ENCODE measurements at places on chromosomes 4 and X.

DNA sequence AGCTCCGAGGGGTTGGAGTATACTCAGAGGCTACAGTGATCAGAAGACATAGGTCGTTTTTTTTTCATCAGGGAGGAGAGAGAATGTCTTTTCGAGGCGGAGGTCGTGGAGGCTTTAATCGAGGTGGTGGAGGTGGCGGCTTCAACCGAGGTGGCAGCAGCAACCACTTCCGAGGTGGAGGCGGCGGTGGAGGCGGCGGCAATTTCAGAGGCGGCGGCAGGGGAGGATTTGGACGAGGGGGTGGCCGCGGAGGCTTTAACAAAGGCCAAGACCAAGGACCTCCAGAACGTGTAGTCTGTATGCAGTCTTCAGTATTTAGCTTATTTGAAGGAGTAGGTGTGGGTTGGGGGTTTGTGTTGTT, 500 bp downstream of the GAR1 start:
- DNase-seq: peak; percentile 68

DNA sequence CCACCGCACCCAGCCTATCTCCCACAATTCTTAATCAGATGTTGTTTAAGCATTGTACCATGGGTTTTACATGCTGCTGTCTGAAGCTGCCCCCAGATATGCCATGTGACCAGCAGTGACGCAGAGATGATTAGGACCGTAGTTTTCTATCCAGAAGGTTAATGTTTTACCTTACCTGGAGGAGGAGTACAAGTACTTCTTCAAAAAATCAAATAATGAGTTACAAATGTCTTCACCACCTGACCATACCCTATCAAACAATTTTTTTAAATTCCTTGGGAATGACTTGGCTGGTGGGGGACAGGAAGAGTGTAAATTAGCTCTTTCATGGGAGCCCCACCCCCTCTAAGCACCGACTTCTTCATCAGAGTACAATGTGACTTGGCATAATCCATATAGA, 16.2 kb upstream of the SGMS2 start:
- DNase-seq: no peak

GRCh38 chr4:2927016-2927695, 36.0 kb downstream of the NOP14 start:
- DNase-seq: no peak

GRCh38 chr4:43842594-43842993, 606.0 kb downstream of the KCTD8 start:
- no peak for DNase-seq

DNA sequence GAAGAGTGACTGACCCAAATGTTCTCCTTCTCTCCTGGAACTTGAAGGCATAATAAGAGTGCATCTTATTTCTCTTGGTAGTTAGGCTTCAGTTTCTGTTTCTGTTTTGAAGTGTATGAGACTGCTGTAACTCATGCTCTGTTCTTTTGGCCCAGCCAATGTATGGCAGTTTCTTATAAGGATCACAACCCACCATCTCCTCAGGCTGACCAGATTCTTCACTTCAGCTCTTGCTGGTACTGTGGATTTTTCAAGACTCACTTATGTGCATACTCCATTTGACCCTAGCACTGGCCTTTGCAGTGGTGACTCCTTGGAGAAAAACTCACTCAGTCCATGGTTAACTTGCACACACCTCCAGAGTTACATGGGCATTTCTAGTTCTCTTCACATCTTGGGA, 9.6 kb upstream of the YTHDC1 start:
- DNase-seq: no peak

DNA sequence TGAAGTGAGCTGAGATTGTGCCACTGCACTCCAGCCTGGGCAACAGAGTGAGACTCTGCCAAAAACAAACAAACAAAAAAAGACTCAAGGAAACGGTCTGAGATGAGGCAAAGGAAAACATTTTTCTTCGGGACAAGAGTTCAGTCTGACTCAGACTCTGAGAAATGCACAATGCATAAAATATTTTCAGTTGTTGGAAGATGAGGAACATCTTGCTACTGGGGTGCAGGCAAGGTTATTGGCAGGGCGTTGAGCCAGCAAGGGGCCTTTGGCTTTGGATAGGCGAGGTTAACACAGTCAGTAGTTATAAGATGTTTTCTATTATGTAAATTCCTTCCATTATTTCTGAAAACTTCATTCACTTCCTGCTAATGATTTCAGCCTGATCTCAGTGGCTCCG, 96.1 kb upstream of the VCX start:
- no peak for DNase-seq

- no peak for DNase-seq
Measured at GRCh38 chr4:176654565-176655216, 138.0 kb downstream of the VEGFC start.

- no peak for DNase-seq
Measured at GRCh38 chrX:88603237-88603636, 143.8 kb upstream of the CPXCR1 start.

DNA sequence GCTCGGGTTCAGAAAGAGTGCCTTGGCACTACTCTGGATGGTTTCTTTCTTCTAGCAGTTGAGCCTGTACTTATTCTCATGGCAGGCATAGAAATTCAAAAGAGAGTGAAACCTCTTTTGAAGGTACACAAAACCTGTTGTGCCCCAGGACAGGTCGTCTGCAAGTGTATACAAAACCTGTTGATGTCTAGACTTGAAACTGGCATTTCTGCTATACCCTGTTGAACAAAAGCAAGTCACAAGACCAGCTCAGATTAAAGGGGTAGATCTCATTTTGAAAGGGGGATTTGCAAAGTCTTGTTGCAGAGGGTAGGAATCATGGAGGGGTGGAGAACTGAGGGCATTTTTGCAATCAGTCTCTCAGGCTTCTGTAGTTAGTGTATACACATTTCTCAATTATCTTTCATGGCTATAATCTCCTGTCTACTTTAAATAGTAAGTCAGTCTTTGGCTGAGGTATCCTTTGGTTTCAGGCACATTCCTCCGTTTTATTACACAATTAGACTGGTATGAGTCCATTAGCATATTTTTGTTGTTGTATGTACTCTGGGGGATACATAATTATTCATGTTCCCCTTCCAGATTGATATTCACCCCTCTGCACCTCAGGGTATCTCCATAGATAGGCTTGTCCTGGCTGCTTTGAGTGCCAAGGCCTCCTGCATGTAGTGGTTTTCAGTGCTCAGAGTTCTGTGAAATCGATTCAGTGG, 251.4 kb downstream of the DTHD1 start:
- no peak for DNase-seq

DNA sequence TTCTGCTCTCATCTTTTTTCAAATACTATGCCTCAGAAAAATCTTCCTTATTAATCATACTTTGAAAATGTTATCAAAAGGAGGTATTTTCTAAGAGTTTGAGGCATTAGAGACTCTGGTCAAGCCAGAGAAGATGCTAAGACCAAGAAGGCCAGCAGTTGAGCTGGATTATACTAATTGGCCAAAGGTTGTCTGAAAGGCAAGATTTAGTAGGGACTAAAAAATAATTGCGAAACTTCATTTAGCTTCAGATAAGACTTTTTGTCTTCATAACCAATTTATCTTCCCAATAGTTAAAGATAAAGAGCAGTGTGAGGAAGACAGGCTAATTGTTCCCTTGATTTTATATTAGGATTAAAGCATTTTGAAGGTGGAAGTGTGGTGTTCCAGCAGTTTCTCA, 1412.4 kb upstream of the PCDH7 start:
- no peak for DNase-seq

GRCh38 chr4:112884406-112884805, 165.0 kb upstream of the ANK2 start:
- DNase-seq: no peak

DNA sequence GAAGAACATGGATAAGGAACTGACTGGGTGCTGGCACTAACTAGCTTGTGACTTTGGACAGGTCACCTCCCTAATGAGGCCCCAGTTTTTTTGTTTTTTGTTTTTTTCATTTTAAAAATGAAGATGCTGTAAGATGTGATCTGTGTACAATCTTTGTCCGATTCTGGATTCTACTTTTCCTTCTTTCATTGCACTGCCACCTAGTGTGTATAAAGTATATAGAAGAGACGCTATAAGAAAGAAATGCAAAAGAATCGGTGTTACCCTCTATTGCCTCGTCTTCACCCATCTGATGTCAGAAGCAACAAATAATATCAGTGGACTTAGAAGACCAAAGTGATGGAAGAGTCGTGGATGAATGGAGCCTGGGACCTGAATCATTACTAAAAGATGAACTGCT, 58.6 kb upstream of the P2RY10 start:
- DNase-seq: no peak

DNA sequence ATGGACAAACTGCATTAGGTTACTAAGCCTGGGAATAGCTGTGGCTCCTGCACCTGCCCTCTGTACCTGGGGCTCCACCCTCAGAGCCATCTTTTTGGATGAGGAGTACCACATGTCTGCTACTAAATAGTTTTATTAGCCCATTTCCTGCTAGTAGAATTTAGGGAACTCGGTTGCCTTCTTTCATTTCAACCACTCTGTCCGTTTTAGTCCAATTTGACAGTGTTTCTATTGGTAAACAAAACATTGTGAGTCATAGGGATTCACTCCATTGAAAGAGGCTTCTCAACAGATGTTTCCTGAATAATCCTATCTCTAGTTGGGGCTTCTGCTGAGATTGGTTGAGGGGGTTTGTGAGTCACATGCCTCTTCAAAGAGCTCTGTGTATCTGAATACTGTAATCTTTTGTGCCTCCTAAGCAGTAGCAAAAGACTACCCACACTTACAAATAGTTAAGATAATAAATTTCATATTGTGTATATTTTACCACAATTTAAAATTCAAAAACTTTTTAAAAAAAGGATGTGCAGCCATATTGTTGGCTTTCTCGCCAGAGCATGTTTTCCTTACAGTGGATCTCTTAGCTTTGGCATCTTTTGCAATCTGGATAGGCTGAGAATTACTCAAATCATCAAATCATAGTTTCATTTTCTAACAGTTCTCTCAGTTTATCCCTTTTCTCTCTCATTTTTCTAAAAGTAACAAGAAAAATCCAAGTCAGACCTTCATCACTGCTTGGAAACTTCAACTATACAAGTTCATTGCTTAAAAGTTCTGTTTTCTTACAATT, 9.9 kb downstream of the FAM200B start:
- no peak for DNase-seq

GRCh38 chr4:53656421-53656981, 65.2 kb upstream of the LNX1 start:
- DNase-seq: no peak

DNA sequence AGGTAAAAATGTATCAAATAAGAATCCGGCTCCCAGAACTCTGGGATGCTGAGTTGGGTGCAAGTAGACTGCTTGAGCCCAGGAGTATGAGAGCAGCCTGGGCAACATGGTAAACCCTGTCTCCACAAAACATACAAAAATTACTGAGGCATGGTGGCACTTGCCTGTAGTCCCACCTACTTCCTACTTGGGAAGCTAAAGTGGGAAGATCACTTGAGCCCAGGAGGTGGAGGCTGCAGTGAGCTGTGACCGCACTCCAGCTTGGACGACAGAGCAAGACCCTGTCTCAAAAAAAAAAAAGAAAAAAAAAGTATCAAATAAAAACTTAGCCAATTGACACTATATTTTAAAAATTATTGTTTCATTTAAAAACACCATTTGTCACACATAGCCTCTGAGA, 84.4 kb downstream of the FBXW7 start:
- DNase-seq: no peak

- no peak for DNase-seq
Measured at GRCh38 chrX:12480956-12481355, 310.3 kb upstream of the PRPS2 start.

DNA sequence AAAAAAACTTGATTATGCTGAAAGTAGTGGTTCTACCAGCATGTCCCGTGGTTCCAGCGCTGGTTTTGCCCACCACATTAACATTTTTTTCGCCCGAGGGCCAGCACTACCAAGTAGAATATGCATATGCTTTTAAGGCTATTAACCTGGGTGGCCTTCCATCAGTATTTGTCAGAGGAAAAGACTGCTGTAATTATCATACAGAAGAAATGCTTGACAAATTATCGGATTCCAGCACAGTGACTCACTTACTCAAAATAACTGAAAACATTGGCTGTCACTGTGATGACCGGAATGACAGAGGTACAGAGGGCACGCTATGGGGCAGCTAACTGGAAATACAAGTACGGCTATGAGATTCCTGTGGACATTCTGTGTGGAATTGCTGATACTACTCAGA, 34.6 kb downstream of the PRPS2 start:
- DNase-seq: no peak

- no peak for DNase-seq
Measured at GRCh38 chrX:49282647-49283011, 13.0 kb downstream of the PPP1R3F start.

DNA sequence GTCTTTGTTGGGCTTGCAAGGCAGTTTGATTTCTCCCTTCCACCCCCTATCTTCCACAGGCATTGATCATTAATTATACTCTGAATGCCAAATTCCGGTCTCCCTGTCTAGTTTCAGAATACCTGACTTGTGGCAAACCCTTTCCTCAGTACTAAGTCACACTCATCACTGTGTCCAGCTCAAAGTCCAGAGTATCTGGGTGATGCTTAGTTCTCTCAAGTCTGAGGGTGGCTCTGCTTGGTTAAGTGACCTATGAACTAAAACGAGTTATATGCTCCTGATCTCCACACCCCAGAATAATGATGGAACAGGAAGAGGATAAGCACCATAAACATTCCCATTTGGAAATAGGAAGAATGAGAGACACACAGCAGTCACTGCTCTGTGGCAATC, 6.5 kb downstream of the SMIM9 start:
- no peak for DNase-seq

DNA sequence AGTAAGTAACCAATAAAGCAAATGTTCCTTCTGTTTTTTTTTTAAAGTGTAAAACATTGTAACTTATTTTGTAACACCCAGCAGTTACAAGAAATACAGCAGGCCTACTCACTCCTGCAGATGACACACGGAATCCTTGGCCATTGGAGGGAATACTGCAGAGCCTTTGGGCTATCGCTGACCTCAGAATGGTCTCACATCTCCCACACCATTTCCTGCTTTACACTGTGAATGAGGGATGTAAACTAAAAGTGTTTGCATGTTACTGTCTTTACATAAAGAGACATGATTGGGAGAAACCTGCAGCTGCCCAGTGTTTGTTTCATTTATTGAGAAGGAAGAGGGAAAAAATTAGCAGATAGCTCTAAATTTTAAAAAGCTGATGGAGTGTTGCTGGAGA, 64.1 kb downstream of the USP46 start:
- DNase-seq: no peak

DNA sequence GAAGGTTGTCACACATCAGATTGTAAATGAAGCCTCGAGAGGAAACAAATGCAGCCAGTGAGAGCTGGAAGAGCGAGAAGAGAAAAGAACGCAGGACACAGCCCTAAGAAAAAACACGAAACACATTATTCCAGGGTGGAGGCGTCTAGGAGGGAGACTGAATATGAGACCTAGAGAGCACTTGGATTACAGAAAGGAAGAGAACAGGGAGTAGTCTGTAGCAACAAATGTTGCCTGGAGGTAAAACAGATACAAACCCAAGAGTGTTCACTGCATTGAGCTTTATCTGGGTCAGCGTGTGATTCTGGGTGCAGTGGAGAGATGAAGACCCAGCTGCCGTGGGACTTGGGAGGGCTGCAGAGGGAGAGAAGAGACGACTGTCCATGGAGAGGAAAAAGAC, 50.1 kb upstream of the SETD7 start:
- no peak for DNase-seq

GRCh38 chr4:186700746-186701145, 22.9 kb downstream of the FAT1 start:
- DNase-seq: no peak
